AG08395 (cell line): ENCODE measurements at places on chromosomes 7 and 10.
A peak's percentile ranks its signal among the peaks of the same experiment; 100 is the strongest.

DNA sequence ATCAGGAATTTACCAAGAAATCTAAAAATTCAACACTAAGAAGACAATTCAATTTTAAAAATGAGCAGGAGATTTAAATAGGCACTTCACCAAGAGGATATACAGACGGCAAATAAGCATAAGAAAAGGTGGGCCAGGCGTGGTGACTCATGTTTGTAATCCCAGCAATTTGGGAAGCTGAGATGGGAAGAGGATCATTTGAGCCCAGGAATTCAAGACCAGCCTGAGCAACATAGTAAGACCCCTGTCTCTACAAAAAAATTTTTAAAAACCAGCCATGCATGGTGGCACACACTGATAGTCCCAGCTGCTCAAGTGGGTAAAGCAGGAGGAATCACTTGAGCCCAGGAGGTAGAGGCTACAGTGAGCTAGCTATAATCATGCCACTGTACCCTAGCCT, 3.5 kb upstream of the AKR1D1 start:
- no peak for DNase-seq

DNA sequence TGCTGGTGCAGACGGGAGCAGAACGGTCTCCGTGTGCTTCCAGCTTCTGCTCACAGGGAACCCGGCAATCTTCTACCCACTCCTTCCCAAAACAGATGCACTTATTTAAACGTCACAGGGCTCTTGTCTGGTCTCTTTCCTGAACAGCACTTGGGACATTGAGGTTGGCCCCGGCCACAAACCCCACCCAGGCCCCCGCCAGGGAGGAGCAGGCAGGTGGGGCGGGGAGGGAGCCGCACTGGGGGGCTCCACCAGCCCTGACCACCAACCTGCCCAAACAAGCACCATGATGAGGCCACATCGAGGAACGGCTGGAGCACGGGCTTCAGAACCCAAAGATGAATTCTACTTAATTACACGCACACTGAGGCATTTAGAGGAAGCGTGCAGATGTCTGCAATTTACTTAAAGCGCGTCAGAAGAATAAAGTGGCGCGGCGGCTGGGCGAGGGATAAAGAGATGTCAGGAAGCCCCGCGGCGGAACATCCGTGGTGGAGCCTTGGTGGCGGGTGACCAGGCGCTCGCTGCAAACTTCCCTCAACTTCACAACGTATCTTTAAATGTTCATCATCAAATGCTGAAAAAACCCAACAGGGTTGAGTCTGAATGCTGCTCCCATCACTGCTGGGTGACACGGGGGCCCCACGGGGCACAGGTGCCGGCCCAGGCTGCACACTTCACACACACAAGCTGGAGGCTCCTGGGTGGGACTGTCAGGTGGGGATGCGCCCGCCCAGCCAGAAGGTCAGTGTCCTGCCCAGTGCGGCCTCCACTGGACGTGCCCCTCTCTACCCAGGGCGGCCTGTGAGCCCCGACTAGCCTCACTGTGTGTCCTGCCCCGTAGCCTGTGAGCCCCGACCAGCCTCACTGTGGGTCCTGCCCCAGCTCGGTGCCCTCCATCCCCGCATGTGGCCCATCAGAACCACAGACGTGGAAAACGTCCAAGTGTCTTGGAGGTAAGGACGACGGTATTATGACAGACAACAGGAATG, 279.2 kb downstream of the MAD1L1 start:
- DNase-seq, result no peak

DNA sequence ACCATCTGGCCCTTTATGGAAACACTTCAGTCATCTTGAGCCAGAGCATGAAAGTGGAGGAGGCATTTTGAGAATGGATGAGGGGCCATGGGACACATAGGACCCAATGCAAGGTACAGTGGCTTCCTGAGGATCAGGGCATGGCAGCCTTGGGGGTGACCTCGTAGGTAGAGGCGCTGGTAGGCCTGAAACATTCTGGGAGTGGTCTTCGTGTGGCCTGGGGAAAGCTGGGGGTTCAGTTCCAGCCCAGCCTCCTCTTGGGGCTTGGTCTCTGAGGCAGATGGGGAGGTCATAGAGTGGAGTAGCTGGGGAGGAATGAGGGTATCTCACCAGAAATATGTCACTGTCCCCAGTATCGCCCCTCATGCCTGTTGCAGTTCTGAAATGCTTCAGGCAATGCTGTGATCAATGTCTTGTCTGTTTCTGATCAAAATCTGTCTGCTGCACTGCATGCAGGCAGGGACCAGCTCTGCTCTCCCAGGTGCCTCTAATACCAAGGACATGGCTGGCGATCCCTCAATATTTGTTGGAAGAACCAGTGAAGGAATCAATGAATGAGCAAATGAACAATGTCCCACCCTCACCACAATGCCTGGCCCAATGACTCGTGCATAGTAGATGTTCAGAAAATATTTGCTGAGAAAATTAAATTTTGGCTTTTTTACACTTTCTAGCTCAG, 90.9 kb downstream of the CHST15 start:
- DNase-seq, result no peak

- no peak for DNase-seq
Measured at GRCh38 chr10:43316988-43317387, 50.1 kb upstream of the RASGEF1A start.

GRCh38 chr10:71530781-71531180, 134.1 kb downstream of the CDH23 start:
- no peak for DNase-seq

DNA sequence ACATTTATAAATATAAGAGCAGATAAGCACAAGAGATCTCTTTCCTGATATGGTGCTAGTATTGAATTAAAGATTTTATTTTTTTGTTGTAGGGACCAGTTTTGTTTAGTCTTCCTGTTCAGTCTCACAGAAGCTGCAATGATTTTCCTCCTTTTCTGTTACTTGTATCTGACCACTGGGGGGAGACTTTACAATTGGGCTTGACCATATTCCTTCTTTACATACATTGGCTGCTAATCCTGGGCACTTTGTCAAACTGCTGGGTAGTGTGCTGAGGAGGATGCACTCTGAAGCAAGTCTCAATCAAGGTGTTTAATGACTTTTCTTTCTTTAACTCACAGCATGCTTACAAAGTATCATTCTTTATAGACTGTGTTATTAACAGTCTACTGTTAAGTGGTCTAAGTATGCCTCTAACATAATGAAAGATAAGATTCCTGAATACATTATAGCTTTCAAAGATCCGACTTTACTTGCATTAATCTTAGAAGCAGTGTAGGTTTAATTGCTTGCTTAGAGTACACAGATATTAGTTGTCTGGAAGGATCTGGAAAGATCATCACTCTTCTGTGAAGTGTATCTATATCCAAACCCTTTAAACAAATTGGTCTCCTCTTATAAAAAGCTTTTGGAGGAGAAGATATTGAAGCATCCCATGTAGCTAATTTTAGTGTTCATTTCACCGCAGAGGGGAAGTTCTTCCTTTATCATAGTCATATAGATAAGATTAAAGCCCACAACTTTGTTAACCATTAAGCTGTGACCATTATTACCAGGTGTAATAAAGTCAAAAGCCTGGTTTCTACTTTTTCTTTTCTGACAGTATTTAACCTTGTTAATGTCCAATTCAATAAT, 3.1 kb downstream of the PALS2 start:
- peak; percentile 64 for DNase-seq

GRCh38 chr10:98364432-98365102, 50.4 kb downstream of the PYROXD2 start:
- DNase-seq, result no peak

GRCh38 chr7:102454468-102454867, 10.2 kb downstream of the ALKBH4 start:
- DNase-seq, result no peak

DNA sequence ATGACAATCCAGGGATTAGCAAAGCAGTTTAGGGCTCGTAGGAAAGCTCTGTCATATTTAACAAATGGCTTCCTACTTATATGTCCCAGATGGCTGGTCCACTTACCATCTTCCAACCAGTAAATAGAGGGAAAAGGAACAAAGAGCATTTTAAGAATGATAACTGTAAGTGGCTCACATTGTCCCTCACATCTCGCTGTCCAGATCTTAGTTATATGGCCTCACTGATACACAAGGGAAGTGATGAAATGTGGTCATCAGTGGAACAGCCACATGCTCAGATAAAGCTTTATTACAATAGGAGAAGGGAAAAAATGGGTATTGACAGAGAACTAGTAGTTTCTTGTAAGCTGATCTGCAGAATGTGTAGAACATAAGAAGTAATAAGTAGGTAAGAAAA, 35.8 kb downstream of the IQUB start:
- DNase-seq, result no peak

DNA sequence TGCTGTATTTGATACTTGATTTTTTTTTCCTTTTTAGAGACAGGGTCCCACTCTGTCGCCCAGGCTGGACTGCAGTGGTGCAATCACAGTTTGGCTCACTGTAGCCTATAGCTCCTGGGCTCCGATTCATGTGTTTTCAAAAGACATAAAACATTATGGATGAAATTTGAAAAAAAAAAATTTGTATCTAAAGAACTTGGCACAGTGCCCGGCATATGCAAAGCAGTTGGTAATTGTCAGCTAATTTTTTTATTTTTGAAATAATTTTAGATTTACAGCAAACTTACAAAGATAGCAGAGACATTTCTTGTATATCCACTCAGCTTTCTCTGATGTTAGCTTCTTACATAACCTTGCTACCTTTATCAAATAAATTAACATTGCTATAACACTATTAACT, 20.3 kb upstream of the SAMD8 start:
- no peak for DNase-seq

DNA sequence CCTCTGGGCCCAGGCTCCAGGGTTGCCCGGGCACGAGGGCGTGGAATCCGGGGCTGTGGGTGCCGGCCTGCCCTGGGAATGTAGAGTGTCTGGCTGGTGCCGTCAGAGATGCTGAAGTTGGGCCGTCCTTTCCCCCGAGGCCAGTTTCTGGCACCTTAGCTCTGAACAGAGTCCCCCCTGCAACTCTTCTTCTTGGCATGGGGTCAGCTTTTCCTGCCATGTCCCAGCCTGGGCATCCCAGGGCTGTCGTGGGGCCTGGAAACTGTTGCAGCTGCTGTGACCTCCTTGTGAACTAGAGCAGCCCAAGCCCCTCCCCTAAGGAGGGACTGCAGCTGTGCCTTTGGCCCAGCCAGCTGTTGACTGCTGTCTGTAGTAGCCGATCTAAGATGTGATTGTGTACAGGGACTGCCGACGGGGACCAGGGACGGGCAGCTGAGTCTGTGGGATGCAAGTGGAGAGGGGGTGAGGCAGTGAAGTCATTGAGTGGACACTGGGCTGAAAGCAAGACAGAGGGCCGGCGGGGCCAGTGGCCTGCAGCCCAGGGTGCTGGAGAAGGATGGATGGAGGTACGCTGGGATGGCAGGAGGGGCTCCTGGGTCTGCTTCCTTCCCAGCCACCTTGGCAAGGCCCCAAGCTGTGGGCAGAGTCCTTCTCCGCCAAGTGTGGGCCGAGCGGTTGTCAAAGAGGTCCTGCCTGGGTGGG, 35.8 kb downstream of the GBX1 start:
- DNase-seq, result no peak

DNA sequence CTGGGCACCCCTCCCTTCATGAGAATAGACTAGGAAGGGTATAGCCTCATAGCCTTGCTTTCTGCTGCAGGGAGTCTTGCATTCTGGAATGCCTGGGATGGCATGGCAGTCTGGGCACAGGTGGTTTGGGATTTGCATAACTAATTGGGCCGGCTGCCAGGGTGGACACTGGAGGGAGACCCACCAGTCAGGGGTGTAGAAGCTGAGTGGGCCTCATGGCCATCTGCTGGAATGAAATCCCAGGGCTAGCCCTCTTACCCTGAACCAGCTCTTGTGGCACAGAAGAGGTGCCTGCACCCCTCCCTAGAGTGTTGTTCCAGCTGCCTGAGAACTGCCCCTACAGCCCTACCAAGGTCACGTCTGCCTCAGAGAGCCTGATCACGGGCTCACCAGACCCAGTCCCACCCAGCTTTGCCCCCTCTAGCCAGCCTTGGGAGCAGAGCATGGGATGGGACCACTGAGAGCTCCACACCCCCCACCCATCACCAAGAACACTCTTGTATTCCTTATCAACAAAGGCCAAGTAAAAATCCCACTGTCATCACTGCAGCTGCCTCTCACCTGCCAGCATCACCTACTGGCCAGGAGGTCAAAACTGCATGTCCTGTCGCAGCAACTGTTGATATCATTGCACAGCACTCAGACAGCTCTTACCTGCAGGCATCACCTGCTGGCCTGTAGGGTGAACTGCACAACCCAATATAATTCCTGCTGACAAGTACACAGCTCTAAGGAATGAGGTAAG, 148.9 kb downstream of the ZEB1 start:
- DNase-seq, result no peak

DNA sequence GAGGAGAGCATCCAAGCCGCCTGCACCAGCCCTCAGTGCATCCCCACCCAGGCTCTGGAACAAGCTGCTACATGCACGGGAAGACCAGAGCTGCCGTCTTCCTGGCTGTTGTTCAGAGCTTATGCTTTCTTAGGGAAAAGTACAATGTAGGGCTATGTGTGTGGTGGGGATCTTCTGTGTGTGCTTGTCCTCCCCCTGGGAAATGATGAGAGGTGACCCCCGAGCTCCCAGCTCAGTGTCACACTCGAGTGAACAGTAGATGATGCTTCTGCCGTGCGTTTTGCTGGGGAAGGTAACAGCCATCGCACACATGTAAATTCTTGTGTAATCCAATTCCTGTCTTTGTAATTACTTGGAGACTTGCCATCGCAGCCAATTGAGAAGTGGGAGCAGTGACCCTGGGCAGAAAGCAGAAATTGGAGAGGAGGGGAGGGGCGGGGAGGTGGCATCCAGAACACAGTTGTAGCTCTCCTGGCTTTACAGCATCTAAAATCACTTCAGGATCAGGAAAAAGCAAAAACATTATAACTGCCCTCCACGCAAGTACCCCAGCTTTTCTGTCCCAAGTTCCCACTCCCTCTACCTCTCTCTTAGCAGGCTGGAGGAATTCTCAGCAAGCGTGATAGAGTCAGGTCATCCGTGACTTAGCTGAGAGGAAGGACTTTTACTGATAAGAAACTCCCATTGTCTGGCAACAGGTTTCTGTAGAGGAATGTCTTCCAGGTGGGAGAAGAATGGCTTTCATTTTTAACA, 149.6 kb downstream of the TCF7L2 start:
- DNase-seq, result no peak

- no peak for DNase-seq
Measured at GRCh38 chr7:152583006-152583405, 92.9 kb downstream of the XRCC2 start.
